ENCODE measurements at places on chromosomes 2 and 18. TPM values are rescaled to one million over a fixed set of nuclear protein-coding genes. Genes with fewer than 3 reads are reported as not detected.

ANO7 gene
- 0.83 TPM for total RNA-seq

TRIM43 gene
- total RNA-seq, result not detected

DLGAP1 gene
- total RNA-seq, result 3.1 TPM

RNF144A gene
- total RNA-seq, result 2.0 TPM

CYP27C1 gene
- under 0.01 TPM for total RNA-seq

C2orf15 gene
- total RNA-seq, result not detected

C1QL2 gene
- total RNA-seq, result not detected

SERPINB13 gene
- not detected for total RNA-seq

SLC16A14 gene
- total RNA-seq, result 2.6 TPM

PTPRN gene
- total RNA-seq, result 3.6 TPM

BOLL gene
- not detected for total RNA-seq

GPR55 gene
- not detected for total RNA-seq

ZNF397 gene
- 30.3 TPM for total RNA-seq

CAMKMT gene
- total RNA-seq, result 6.0 TPM

IMPACT gene
- 30.1 TPM for total RNA-seq

TMEM150A gene
- total RNA-seq, result 16.4 TPM

SAG gene
- not detected for total RNA-seq

SP110 gene
- 9.8 TPM for total RNA-seq

RTP5 gene
- not detected for total RNA-seq

FBLN7 gene
- 0.29 TPM for total RNA-seq

LAMA1 gene
- total RNA-seq, result 3.6 TPM

HRH4 gene
- under 0.01 TPM for total RNA-seq

PPP1CB gene
- total RNA-seq, result 296 TPM

GALNT5 gene
- total RNA-seq, result 81.0 TPM

MBP gene
- total RNA-seq, result 3.8 TPM

DLX1 gene
- total RNA-seq, result 0.15 TPM

SCG2 gene
- 1.0 TPM for total RNA-seq

RIT2 gene
- not detected for total RNA-seq

IL1A gene
- total RNA-seq, result 0.33 TPM

COBLL1 gene
- 5.8 TPM for total RNA-seq

CFC1 gene
- not detected for total RNA-seq

GREB1L gene
- total RNA-seq, result not detected

GKN2 gene
- total RNA-seq, result not detected

SPP2 gene
- total RNA-seq, result not detected

SLC11A1 gene
- 0.33 TPM for total RNA-seq

ABHD1 gene
- under 0.01 TPM for total RNA-seq

SH3RF3 gene
- 8.4 TPM for total RNA-seq

PAIP2B gene
- total RNA-seq, result 0.66 TPM

SCYGR4 gene
- total RNA-seq, result not detected

PLGLB1 gene
- 1.5 TPM for total RNA-seq

KIF5C gene
- total RNA-seq, result 0.58 TPM

DCDC2C gene
- not detected for total RNA-seq

PSMA8 gene
- not detected for total RNA-seq

IL1F10 gene
- total RNA-seq, result not detected

HOXD8 gene
- total RNA-seq, result 0.44 TPM

CNDP1 gene
- not detected for total RNA-seq

EFHD1 gene
- total RNA-seq, result not detected

IL36A gene
- total RNA-seq, result not detected

KLHL14 gene
- not detected for total RNA-seq

CERKL gene
- 0.15 TPM for total RNA-seq

TEX44 gene
- total RNA-seq, result not detected

NOP58 gene
- 60.2 TPM for total RNA-seq

TUBA4B gene
- not detected for total RNA-seq

HTR2B gene
- total RNA-seq, result 9.8 TPM

POTEJ gene
- total RNA-seq, result not detected

ATRAID gene
- total RNA-seq, result 197 TPM

ITM2C gene
- total RNA-seq, result 63.4 TPM

All from smooth muscle cell of trachea (primary cell).